NCI-H510A treated with DMSO at 0.1 percent for 48 hours (cell line): ENCODE measurements at places on chromosomes 4 and X.

DNA sequence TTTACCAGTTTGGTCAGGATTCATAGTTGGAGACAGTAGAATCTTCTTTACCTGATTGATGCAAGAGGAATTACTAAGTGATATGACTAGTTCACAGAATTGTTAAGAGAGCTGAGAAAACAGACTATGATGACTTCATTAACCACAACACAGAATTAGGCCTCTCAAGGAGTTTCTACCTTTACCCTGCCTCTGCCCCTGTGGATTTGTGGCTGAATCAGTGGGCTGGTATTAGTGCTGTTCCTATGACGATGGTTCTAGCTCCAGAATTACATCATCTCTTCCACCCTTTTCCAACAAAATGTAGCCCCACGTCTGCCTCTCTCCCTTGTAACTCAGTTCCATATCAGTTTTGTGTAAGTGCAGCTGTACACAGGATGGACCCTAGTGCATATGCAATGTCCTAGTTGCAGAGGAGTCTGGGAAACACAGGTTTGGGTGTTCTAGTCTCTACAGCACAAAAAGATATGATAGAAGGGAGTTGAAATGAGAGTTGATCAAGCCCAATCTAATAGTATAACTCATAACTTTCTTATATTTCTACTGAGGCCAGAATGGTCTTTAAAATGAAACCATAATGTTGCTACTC is 99.3 kb downstream of the ANXA5 start:
- DNase-seq: no peak

DNA sequence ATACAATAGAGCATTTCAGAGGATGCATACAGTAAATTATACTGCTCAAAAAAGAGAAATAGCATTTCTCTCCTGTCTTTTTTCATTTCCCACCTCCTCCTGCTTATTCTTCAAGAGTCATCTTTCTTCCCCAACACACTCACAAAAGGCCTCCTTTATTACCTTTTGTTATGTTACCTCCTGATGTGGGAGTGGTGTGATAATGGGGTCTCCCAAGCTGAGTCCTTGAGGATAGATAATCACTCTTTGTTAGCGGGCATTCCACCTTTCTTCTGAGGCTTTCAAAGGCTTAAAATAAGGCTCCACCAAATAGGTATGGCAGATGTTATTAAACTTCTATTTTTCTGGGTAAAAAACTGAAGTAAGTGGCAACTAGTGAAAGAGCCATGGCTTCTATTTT is 159.8 kb downstream of the CPEB2 start:
- DNase-seq: no peak

- DNase-seq: no peak
Measured at GRCh38 chrX:102341867-102342266, 94.9 kb downstream of the NXF2 start.

- DNase-seq: no peak
Measured at GRCh38 chrX:136759968-136760367, 20.8 kb downstream of the ARHGEF6 start.

DNA sequence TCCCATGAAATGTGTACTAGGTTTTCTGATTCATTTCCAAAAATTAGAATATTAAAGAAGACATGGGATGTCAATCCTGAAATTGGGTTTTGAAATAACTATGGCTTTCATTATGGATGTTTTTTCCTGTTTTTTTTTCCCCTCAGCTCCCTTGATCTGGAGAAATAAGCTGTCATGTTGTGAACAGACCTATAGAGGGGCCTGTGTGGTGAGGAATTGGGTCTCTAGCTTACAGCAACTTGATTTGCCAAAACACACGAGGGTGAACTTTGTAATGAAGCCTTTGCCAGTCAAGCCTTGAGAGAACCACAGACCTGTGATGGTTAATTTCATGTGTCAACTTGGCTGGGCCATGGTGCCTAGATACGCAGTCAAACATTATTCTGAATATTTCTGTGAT is 2413.6 kb downstream of the PCDH7 start:
- DNase-seq: no peak

GRCh38 chr4:77600521-77601451 is 4.8 kb upstream of the CXCL13 start:
- peak; percentile 65 for DNase-seq

DNA sequence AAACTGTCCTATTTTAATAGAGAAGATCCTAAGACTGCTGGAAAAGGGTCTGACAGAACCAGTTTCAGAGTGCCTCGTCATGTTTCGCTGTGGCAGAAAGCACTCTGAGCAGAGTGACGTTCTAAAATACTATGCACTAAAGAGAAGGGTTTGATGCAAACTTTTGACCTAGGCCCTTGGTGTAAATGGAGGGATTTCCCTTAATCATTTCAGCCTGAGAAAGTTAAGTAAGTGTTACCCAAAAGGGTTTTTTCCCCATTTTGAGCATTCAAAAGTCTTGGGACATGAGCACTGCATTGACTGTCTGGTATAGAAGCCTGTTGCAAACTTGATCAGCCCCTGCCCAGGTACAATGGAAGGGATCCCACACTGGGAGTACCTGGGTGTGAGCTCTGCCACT is 157.5 kb upstream of the ATOH1 start:
- DNase-seq: no peak

- no peak for DNase-seq
Measured at GRCh38 chr4:141376769-141377168, 156.1 kb downstream of the ZNF330 start.

DNA sequence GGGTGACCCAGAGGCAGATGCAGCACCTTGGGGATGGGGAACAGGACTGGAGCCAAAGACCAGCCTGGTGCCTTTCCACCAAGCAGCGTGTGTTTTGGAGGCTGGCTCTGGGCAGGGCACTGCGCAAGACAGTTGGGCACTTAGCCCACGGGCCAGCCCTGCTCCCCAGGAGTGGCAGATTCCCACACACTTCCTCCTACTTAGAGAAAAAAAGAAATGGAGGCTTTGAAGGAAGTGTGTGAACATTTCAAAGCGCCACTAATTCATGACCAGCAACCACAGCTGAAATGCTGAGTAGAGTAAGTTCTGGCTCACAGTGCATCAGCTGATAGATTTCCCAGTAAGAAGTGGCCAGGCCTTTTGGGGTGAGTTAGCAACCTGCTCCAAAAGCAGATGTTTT is 54.9 kb upstream of the LGI2 start:
- no peak for DNase-seq
